ENCODE measurements at places on chromosomes 11 and 22.

DNA sequence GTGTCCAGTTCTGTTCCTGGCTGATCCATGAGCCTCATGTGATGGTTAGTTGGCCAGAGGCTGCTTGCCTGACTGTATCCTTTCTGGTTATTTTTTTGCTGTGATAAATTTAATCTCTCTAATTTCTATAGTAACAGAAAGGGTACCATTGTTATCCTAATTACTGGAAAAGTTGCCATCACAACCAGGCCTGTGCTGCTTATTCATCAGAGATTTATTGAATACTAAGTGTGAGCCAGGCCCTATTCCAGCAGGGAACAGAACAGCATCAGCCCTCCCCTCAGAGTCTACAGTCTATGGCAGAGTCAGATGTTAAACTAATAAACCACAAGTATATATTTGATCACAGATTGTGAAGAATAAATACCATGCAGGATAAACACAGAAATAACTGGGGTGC, 86.8 kb downstream of the DEPDC5 start:
- DNase-seq: no peak

GRCh38 chr11:79129702-79130101, 311.1 kb downstream of the TENM4 start:
- DNase-seq: no peak

DNA sequence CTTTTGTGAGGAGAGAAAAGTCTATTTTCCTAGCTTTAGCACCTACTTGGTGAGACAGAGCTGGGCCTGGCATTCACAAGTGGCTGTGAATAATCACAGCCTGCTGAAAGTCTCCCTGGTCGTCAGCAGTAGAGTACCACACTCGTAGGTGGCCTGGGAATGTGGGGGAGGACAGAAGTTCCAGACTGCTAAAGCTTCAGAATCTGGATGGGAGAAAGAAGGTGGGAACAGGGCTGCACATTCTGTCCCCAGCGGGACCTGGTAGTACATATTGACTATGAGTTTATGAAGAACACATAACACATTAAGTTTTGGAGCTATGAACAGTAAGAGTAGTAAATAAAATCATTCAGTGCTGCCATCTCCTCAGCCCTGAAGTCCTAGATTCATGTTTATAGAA, 19.0 kb upstream of the LIMK2 start:
- no peak for DNase-seq

DNA sequence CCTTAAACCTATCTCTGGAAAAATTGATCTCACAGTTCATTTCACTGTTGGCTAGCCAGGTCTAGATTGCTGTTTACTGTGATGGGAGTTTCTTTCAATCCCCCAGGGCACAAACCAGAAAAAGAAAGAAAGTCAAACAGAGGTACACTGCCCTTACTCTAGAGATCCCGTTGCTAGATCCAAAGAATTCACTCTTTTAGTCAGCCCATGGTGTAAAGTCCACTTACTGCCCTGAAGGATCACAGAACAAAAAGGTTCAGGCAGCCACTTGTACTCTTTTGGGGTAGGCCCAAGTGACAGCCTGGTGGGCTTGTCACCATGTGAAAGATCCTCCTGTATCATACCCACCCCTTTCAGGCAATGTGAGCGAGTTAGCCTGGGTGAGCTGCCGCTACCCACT, 162.6 kb upstream of the CCDC179 start:
- DNase-seq: no peak

GRCh38 chr11:115217726-115218311, 286.4 kb downstream of the CADM1 start:
- no peak for DNase-seq

- DNase-seq: no peak
These were observed 272.8 kb downstream of the CTTN start for GRCh38 chr11:70671083-70671482.

DNA sequence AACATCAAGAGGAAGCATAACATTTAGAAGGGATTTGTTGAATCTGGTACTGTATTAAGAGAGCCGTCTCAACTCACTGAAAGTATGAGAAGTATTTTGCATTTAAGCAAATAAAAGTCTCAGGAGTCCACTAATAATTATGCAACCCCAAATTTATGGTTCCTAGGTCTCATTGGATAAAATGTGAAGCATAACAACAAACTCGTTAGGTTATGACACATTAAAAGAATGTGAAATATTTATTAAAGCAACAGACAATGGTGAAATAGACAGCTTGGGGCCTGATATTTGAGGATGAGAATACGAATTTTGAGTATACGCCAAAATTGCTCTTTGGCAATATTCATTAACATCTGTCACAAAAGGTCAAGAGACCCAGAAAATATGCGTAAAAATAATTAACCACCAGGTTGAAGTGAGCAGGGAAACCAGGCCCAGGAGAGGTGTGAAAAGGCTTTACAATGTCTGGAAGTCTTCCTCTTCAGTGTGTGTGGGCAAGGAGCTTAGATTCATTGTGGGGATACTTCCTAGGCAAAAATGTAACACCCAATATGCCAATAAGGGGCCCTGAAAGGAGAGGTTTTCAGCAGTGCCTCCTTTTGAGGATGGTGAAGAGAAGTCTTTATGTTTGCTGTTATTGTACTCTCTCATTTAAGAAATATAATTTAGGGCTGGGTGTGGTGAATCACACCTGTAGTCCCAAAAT, 89.2 kb downstream of the FDX1 start:
- DNase-seq: no peak

DNA sequence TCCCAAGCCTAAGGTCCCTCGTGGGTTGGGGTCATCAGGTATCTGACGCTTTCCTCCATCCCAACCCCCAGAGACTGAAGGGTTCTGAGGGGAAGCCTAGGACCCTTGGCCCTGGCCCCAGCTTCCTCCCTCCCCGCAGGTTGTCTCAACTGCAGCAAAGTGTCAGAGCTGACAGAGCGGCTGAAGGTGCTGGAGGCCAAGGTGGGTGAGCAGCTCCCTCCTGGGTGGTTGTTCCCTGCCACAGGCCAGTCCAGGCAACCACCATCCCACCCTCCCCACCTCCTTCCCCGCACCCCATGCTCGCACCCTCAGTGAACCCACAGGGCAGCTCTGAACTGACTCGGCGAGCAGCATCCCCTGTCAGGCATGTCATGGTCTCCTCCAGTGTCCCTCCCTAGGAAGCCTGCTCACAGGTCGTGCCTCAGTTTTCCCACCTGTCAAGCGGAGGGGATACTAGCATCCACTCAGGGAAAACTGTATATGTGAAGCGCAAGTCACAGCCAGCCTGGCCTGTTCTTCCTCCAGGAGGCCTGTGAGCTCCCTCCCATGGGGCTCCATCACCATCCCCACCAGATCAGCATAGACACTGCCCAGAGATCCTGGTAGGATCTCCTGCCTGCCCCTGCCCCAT, 20.8 kb downstream of the EMID1 start:
- no peak for DNase-seq

DNA sequence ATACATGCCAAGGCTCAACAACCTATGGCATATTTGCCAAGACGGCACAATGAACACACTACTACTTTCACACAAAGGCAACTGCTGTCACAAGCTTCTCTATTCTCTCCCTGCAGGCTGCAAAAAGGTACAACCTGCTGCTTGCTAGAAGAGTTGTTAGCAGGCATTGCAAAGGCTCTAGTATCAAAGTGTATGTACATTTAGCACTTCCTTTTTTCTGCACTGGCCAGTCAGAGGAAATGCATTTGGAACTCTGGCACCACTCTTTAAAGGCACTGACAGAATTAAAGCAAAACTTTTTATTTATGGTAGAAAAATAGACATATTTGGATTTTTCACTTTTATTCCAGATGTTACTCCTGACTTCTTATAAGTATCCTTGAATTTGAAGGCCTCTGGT, 125.9 kb downstream of the CWF19L2 start:
- DNase-seq: no peak

DNA sequence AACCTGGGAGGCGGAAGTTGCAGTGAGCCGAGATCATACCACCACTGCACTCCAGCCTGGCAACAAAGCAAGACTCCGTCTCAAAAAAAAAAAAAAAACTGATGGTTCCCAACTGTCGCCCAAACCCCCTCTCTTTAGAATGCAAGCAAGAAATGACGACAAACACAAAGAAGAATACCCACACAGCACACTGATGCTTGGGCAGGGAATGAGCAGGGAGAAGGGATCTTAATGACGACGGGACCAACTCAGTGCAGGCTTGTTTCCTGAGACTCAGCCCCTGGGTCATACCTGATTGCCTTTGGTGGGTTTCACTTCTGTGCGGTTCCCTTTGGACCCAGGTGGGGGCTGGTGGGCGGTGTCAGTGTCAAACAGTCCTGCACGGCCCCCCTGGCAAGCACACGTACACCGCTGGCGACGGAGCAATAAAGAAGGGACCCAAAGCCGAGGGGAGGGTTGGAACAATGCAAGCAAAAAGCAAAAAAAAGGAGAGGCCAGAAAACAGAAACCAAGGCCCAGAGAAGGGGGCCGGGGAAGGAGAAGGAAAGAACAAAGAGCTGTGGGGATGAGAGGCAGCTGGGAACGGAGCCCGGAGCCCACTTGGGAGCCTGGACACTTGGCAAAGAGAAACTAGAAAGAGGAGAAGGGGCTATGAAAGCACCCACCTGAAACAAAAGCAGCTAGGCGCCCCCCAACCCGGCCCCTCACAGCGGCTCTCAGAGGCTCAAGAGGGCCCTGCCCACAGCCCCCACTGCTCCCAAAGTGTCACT, 99.6 kb downstream of the CELSR1 start:
- DNase-seq: no peak

DNA sequence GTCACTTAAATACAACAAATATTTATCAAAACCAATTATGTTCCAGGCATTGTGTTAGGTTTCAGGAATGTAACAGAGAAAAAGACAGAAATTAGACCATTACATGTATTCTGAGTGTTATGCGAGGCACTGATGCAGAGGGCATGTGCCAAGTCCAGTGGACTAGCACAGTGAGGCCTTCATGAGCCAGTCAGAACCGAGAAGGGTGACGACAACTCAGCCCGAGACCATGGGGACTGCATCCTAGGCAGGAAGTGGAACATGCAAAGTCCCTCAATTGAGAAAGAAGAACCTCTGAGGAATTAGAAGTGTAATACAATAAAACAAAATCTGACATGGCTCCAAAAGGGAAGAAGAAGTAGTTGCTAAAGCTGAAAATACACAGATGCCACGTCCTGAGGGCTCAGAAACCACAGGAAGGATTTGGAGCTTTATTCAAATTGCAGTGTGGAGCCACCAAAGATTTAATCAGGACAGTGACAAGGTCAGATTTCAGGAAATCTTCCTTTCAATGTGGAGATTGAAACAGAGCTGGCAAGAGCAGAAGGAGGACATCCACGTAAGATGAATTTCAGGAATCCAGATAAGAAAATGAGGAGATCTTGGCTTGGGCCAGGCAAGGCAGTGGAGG, 529.6 kb downstream of the NTM start:
- DNase-seq: no peak

DNA sequence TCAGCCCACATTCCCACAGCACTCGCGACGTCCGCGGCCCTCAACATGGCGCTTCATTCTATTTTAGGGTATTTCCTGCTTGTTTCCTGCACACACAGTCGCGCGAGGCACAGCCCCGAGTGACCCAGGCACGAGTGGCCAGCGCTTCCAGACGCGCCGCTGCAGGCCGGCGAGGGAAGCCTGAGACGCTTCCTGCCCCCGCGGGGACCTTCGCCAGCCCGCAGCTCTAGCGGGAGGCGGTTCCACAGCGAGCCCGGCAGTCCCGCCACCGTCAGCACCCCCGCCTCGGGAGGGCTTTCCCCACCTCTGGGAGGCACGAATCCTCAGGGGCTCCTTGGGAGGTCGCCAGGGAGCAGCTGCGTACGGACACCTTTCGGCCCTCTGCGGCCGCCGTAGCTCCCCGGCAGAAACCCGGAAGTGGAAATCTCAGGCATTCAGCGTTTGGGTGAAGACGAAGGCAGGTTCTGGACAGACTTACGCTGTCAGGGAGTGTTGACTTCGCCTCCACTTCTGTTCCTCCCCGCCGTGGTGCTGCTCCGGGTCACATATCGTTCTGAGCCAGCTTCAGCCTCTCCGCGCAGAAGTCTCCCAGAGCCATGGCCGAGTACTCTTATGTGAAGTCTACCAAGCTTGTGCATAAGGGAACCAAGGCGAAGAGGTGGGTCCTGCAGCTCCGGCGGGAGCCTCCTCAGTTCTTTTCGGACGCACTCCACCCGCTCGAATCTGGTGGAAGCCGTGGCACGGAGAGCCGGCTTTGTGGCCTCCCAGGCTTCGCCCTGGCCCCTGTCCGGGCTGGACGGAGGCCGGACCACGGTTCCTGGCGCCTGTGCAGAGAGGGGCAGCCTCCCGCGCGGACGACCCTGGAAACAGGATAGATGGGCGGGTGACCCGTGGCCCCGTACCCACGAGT, 2925.9 kb upstream of the OR11H1 start:
- DNase-seq: no peak

DNA sequence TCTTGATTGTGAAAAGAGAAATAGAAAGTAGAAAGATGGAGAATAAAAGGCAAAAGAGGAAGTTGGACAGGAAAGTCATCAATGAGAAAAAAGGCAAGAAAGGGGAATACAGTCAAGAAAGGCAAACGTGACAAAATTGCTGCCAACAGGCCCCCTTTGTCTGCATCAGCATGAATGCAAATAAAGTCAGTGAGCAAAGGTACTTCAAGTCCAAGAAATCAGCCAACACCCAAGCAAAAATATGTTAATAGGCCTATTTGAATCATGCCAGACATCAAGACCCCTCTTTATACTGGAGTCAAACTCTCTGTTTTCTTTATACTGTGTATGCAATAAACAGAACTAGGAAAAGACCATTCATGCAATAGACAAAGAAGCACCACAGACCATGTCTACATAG, 34.3 kb downstream of the GUCY1A2 start:
- no peak for DNase-seq

DNA sequence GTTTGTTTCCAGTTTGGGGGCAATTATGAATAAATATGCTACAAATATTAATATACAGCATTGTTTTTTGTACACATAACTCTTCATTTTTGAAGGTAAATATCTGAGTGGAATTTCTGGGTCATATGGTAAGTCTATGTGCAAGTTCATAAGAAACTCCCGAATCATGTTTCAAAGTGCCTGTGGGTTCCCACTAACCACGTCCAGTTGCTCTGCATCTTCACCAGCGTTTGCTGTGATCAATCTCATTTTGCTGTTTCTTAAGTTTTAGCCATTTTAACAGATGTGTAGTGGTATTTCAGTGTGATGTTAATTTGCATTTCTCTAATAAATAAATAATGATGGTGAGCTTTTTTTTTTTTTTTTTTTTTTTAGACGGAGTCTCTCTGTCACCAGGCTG, 14.2 kb upstream of the CSRP3 start:
- no peak for DNase-seq

- no peak for DNase-seq
These were observed 6.0 kb upstream of the FXYD6 start for GRCh38 chr11:117882311-117882905.

DNA sequence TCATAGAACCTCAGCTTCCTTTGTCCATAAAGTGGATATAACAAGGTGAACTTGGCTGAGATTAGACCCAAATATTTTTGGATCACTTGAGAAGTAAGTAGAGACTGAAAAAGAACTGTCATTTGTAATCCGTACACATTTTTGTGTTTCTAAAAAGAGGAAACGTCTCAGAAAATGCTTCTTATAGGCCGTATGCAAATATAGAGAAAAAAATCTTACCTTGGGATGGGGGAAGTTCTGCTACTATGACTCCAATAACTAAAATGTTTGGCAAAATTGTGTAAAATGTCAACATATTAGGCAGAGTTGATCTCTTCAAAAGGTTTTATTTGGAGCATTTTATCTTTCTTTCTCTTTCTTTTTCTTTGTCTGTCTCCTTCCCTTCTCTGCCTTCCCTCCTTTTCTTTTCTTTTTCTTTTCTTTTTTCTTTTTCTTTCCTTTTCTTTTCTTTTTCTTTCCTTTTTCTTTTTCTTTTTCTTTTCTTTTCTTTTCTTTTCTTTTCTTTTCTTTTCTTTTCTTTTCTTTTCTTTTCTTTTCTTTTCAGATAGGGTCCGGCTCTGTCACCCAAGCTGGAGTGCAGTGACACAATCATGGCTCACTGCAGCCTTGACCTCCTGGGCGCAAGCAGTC, 48.2 kb downstream of the ADM start:
- no peak for DNase-seq
